Memory B cell (primary cell): ENCODE measurements at places on chromosomes 11 and 22.

- H3K27ac ChIP-seq = no peak overlapping the region
- no peak for DNase-seq
- no peaks in the 10 kb centered on the region for H3K4me1 ChIP-seq
- H3K4me3 ChIP-seq = no peak overlapping the region
These were observed 698.5 kb downstream of the KCNA4 start for GRCh38 chr11:29318134-29318845.

DNA sequence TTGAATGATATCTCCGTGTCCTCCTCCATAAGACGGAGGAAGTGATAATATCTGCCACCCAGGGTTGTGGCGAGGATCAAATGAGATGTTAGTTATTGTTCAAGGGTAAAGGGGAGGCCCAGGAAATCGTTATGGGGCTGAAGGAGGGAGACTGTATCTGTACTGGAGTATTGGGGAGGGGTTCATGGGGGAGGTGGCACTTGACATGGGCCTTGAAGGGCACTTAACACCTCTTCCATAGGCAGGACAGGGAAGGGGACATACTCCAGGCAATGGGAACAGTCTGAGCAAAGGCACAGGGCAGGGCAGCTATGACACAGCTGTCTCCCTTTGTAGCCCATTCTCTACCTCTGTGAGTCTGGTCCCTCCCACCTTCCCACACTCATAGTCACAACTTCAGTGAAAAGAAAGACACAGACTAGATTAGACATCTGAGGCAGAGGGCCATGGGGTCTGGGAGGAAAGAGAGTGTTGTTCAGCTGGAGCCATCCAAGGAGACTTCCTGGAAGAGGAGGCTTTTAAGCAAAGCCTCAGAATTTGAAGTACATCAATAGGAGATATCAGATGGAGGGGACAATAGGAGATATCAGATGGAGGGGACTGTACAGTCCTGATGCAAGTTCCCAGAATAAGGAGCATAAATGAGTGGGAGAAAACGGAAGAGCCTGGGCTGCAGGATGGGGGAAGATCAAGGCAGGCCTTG, 15.8 kb upstream of the DGKZ start:
- peaks cover 41% of the 10 kb centered on the region for H3K27me3 ChIP-seq
- DNase-seq = no peak
- peak overlapping the region; percentile 35 for H3K4me3 ChIP-seq
- H3K36me3 ChIP-seq = no peaks in the 10 kb centered on the region

DNA sequence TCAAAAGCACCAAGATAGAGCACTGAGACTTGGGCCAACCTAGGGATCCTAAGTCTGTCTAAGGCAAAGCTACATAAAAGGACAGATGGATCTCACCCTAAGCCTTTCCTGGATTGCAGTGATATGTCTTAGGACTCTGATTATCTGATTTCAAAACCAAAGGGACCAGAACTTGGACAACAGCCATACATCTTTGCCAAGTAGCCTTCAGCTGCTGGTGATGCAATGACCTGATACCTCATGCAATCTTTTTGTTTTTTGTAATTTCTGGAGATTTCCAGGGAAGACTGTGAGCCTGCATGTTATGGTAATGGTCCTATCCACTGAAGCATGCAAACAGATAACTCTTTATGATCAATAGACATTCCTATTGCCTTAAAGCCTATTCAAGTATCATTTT, 230.4 kb upstream of the MTNR1B start:
- H3K27ac ChIP-seq = no peak overlapping the region
- no peak overlapping the region for H3K4me3 ChIP-seq
- H3K27me3 ChIP-seq = no peaks in the 10 kb centered on the region
- H3K4me1 ChIP-seq = no peaks in the 10 kb centered on the region
- no peak for DNase-seq

DNA sequence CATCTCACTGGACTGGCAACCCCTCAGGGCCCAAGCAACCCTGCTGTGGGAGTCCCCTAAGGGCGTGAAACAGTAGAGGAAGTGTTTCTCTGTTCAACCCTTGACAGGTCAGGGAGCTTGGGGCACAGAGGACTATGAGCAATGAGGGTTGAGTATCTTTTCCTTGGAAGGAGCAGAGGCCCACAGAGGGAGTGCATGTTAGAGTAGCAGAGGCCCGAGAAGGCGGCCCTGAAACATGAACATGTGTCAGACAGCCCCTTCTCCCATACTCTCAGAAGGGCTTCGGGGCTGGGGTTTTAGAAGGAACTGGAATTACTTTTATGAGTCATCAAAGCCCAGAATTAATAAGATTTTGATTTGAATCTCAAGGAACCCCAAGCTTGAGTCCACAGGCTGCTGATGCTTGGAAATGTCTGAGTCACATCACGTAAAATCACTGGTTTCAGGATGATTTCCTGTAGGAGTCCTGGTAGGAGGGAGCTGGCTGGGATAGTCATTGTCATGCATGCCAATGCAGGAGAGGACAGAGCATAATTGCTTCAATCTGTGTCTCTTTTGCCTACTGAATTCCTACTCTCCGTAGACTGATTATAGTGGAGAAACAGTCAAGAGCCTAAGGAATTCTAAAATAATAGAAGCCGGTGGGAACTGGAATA, 22.6 kb downstream of the C11orf71 start:
- no peaks in the 10 kb centered on the region for H3K4me1 ChIP-seq
- no peak overlapping the region for H3K27ac ChIP-seq
- DNase-seq = no peak
- H3K36me3 ChIP-seq = no peaks in the 10 kb centered on the region

DNA sequence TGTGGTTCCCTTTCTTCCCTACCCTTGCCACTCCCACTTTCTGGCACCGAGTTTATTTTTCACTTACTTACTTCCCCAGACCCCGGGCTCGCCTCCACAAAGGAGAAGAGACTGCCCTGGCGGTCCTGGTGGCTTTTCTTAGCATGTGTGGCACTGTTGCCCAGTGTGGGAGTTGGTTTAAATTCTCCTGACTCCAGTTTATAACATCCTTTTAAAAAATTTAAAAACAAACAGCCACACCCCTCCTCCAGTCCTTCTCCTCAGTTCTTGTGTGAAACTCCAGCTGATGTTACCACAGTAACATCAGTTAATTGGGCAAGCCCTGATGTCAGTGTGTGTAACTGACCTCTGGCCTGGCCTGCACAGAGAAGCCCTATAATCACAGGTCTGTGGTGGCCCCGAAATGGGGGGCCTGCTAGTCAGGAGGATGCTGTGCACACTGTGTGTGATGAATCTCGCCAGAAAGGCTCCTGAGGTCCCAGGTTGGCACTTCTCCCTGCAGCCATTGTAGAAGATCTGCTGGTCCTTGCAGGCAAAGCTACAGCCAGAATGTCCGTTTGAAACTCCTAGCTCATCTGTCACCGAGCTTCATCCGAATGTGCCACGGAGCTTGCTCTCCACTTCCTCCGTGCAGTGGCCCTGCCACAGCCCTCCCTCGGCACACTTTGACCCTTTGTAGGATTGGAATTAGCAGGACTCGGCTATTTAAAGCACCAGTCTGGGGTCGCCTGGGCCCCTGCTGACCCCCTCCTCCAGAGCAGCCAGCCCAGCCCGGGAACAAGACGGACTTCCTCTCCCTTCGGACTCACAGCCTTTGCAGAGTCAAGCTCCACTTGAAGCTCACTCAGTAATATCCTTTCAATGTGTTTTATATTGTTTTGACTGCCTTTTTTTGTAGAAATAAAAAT, 7.6 kb downstream of the YDJC start:
- no peak for DNase-seq
- peaks cover 21% of the 10 kb centered on the region for H3K4me1 ChIP-seq
- H3K27ac ChIP-seq = no peak overlapping the region
- H3K27me3 ChIP-seq = no peaks in the 10 kb centered on the region
- H3K4me3 ChIP-seq = no peak overlapping the region

DNA sequence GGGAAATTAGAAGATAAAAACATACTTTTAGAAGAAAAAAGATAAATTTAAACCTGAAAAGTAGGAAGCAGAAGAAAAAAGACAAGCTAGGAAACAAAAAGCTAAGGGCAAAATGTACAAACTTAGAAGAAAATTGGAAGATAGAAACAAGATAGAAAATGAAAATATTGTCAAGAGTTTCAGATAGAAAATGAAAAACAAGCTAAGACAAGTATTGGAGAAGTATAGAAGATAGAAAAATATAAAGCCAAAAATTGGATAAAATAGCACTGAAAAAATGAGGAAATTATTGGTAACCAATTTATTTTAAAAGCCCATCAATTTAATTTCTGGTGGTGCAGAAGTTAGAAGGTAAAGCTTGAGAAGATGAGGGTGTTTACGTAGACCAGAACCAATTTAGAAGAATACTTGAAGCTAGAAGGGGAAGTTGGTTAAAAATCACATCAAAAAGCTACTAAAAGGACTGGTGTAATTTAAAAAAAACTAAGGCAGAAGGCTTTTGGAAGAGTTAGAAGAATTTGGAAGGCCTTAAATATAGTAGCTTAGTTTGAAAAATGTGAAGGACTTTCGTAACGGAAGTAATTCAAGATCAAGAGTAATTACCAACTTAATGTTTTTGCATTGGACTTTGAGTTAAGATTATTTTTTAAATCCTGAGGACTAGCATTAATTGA, 1.0 kb downstream of the MALAT1 start:
- no peaks in the 10 kb centered on the region for H3K27me3 ChIP-seq
- no peak for DNase-seq
- no peak overlapping the region for H3K27ac ChIP-seq
- peaks cover 14% of the 10 kb centered on the region for H3K36me3 ChIP-seq
- no peak overlapping the region for H3K4me3 ChIP-seq
- peaks cover 22% of the 10 kb centered on the region for H3K4me1 ChIP-seq

GRCh38 chr11:27046956-27047355, 6.3 kb downstream of the BBOX1 start:
- H3K27me3 ChIP-seq = no peaks in the 10 kb centered on the region
- H3K36me3 ChIP-seq = no peaks in the 10 kb centered on the region
- H3K4me1 ChIP-seq = no peaks in the 10 kb centered on the region

DNA sequence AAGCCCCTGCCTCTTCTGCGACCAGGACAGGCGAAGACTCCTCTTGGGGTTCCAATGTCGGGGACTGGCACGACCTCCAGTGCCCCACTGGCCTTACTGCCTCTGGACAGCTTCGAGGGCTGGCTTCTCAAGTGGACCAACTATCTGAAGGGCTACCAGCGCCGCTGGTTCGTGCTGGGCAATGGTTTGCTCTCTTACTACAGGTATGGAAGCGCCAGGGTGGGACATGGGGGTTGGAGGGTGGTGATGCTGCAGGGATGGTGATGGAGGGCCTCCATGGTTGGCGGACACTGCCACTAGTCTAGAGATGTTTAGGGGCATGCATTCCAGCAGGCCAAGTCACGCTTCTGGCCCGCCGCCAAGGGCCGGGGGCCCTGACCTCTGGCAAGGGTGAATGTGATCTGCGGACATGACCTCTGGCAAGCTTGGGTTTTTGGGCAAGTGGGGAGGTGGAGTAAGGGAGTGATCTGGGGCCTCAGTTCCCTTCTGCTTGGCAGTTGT, 727 bp downstream of the OSBP2 start:
- H3K27ac ChIP-seq = no peak overlapping the region
- H3K36me3 ChIP-seq = no peaks in the 10 kb centered on the region
- H3K4me3 ChIP-seq = peak overlapping the region; percentile 69
- peaks cover 3% of the 10 kb centered on the region for H3K4me1 ChIP-seq
- DNase-seq = no peak

- H3K36me3 ChIP-seq = peaks cover 3% of the 10 kb centered on the region
- no peaks in the 10 kb centered on the region for H3K4me1 ChIP-seq
- no peak overlapping the region for H3K27ac ChIP-seq
- no peak overlapping the region for H3K4me3 ChIP-seq
- H3K27me3 ChIP-seq = peaks cover 20% of the 10 kb centered on the region
These were observed 45.4 kb upstream of the MYOD1 start for GRCh38 chr11:17673951-17674350.

- H3K4me1 ChIP-seq = no peaks in the 10 kb centered on the region
- no peaks in the 10 kb centered on the region for H3K27me3 ChIP-seq
- no peak for DNase-seq
- no peak overlapping the region for H3K4me3 ChIP-seq
These were observed 814.6 kb upstream of the CCDC179 start for GRCh38 chr11:23674866-23675265.

GRCh38 chr11:123509737-123510578, 79.9 kb downstream of the GRAMD1B start:
- peaks cover 4% of the 10 kb centered on the region for H3K27me3 ChIP-seq
- H3K4me1 ChIP-seq = peaks cover 6% of the 10 kb centered on the region
- no peak overlapping the region for H3K27ac ChIP-seq
- H3K36me3 ChIP-seq = no peaks in the 10 kb centered on the region
- H3K4me3 ChIP-seq = no peak overlapping the region

GRCh38 chr11:45181193-45181888, 34.9 kb downstream of the PRDM11 start:
- peaks cover 10% of the 10 kb centered on the region for H3K27me3 ChIP-seq
- no peak overlapping the region for H3K27ac ChIP-seq
- peak overlapping the region; percentile 37 for H3K4me3 ChIP-seq
- no peak for DNase-seq
- H3K36me3 ChIP-seq = peaks cover 13% of the 10 kb centered on the region

DNA sequence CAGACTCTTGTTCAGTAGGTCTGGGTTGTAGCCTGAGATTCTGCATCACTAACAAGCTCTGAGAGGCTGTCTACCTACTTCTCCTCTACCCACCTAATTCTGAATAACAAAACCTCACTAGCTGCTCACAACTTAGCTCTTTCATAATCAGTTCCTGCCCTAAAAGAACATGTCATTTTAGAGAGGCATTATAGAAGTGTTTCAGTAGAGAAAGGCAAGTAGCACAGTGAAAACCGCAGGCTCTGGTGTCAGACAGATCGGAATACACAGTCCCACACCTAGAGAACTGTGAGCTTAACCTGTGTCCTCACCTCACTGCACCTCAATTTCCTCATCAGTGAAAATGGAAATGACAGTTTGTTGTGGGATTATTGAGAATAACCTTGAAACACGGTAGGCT, 1337.6 kb upstream of the TENM4 start:
- no peak overlapping the region for H3K4me3 ChIP-seq
- H3K4me1 ChIP-seq = no peaks in the 10 kb centered on the region
- H3K36me3 ChIP-seq = no peaks in the 10 kb centered on the region
- H3K27ac ChIP-seq = no peak overlapping the region

DNA sequence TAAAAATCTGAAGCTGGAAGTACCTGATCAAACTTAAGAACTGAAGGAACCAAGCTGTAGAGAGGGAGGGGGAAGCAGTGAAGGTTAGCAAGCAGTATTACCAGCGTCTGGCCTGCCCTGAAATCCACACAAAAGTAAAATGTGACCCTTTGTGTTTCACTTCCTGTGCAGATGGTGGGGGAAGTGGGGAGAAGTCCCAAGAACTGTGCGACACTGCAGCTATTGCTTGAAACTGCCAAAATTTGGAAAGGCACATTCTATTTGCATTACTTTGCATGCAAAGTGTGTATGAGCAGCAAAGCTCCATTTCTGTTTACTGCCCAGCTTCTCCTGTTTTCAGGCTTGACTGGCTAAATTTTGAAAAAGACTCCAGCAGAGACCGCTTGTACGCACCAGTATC, 72.1 kb upstream of the BMAL1 start:
- peaks cover 7% of the 10 kb centered on the region for H3K4me1 ChIP-seq
- no peak for DNase-seq
- H3K36me3 ChIP-seq = no peaks in the 10 kb centered on the region
- H3K4me3 ChIP-seq = no peak overlapping the region
- H3K27me3 ChIP-seq = peaks cover 8% of the 10 kb centered on the region
- no peak overlapping the region for H3K27ac ChIP-seq

GRCh38 chr22:29307596-29308147, 1.2 kb downstream of the GAS2L1 start:
- H3K36me3 ChIP-seq = no peaks in the 10 kb centered on the region
- DNase-seq = no peak
- H3K4me3 ChIP-seq = peak overlapping the region; percentile 81
- H3K27ac ChIP-seq = no peak overlapping the region
- H3K4me1 ChIP-seq = peaks cover 23% of the 10 kb centered on the region

- H3K4me1 ChIP-seq = peaks cover 5% of the 10 kb centered on the region
- DNase-seq = no peak
- no peaks in the 10 kb centered on the region for H3K27me3 ChIP-seq
These were observed 126.5 kb downstream of the CASP12 start for GRCh38 chr11:104771763-104772162.

- no peak for DNase-seq
- H3K4me1 ChIP-seq = peaks cover 28% of the 10 kb centered on the region
These were observed 576 bp upstream of the SC5D start for GRCh38 chr11:121291896-121292494.
